ENCODE measurements at places on chromosomes 16 and 17.

DNA sequence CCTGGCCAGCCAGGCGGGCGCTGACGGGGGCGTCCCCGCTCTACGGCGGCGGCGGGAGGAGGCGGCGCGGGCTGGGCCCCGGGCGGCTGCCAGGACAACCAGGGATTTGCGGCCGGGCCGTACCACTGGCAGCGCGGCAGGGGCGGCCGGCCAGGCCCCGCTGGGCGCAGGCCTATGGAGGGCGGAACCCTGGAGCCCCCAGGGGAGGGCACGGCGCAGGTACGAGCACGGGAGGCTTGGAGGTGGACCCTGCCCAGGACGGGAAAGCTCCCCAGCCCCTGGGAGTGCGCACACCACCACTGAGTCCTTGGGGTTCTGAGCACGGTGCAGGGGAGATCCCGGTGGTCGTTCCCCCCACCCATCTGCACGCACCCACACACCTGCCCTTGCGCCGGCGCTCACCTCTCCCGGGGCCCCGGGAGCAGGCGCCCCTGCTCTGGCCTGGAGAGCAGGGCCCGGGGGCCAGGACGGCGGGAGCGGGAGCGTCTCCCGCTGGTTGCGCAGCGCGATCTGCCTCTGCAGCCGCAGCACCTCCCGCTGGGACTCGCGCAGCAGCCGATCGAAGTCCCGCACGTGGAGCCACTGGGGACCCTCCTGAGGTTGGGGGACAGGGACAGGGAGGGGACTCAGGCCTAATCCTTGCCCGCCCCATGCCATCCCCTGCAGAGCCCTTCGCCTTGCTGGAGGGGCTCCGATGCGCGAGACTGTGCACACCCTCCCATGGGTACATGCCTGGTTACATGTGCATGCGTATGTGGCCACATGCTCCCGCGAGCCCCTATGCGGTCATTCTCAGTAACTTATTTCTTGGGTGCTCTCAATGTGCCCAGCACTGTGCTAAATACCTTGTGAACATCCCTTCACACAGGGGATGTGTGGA is 3.9 kb downstream of the TSPOAP1 start:
- DNase-seq = no peak

GRCh38 chr16:85829171-85829719 is 29.8 kb downstream of the COX4I1 start:
- no peak for DNase-seq

DNA sequence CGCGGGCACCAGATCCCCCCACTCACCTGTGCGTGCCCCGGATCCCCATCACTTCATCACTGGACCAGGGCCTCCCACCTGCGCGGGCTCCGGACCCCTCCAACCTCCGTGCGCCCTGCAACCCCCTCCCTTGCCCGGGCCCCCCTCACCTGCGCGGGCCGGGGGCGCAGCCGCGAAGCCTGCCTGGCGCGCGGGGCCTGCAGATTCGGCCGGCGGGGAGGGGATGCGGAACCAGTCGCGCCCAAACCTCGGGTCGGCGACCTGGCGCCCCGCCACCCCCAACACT is 202 bp downstream of the CEP131 start:
- DNase-seq = no peak

GRCh38 chr17:27609611-27610303 is 21.2 kb upstream of the LGALS9 start:
- DNase-seq = no peak

DNA sequence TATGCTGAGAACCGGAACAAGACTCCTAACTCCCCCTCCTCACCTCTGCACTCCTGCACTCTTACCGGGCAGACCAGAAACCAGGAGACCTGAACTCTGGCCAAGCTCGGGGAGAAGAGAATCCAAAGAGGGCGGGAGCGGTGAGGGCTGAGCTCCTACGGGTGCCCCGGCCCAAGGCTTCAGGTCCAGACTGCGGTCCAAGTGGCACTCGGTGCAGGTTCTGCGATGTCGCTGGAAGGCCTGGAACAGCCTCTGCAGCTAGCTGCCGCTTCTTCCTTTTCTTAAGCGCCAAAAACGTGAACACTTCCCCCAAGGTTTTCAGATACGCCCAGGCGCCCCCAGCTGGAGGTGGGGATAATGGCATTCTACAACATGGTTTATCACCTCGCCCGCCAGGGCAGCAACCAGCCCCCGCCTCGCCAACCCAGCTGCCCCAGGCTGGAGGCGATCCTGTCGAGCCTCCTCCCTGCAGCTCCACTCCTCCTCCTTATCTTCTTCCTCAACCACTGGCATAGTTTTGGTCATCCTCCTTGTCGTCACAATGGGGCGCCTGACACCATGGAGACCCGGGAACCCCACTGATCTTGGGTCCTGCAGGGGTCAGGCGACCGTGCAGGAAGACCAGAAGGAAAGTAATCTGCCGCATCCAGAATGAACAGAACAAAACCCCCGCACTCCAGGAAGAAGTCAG is 1735.9 kb downstream of the TP53TG3F start:
- DNase-seq = no peak

DNA sequence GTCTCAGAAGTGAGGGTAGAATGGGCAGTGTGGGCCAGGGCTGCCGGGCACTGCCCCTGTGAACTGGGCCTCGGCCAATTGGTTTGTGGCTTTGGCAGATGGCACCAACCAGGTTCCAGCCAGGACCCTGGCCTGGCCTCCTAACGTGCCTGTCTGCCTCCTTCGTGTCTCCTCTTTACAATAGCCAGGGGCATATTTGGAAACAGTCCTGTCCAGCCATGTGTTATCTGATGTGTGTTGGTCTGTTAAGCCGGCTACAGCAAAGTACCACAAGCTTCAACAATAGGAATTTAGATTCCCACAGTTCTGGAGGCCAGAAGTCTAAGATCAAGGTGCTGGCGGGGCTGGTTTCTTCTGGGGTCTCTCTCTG is 14.6 kb downstream of the CRISPLD2 start:
- no peak for DNase-seq

DNA sequence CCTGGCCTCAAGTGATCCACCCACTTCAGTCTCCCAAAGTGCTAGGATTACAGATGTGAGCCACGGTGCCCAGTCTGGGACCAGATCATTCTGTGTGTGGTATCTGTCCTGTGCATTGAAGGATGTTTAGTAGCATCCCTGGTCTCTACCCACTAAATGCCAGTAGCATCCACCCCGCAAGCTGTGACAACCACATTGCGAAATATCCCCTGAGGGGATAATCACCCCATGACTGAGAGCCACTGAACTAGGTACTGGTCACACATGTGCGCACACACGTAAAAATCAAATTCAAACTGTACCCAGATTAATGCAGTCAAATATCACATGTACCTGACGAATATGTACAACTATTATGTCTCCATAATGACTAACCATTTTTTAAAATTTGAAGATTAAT is 35.8 kb downstream of the TEKT5 start:
- no peak for DNase-seq

DNA sequence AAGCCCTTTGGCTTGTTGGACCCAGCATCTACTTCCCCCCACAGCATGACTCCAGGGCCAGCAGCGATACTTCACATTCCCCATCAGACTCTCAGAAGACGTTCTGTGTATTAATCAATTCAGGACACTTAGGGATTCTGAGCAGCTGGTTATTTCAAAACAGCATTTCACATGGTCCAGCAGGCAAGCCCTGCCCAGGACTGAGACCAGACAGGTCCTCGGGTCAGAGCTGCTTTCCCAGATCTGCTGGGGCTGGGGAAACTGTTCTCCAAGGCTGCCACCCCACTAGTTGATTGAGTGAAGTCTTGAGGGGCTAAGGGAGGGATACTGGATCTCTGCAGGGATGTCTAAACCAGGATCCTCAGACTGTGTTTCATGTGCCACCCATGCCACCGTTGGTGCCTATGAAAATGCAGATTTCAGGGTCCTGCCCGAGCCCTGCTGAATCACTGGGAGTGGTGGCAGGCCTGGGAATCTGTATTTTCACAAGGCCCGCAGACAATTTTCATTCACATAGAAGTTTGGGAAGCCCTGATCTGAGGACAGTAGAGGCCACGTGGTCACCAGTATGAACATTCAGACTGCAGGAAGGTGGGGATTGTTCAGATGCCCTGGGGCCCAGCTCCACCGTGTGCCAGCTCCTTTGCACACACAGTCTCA is 40.6 kb upstream of the CDH5 start:
- no peak for DNase-seq

GRCh38 chr17:78644224-78644623 is 67.0 kb upstream of the DNAH17 start:
- DNase-seq = no peak

- DNase-seq = no peak
These were observed 47.8 kb downstream of the MGAT5B start for GRCh38 chr17:76915840-76916510.

- no peak for DNase-seq
These were observed 121.7 kb upstream of the SDK2 start for GRCh38 chr17:73765824-73766563.

DNA sequence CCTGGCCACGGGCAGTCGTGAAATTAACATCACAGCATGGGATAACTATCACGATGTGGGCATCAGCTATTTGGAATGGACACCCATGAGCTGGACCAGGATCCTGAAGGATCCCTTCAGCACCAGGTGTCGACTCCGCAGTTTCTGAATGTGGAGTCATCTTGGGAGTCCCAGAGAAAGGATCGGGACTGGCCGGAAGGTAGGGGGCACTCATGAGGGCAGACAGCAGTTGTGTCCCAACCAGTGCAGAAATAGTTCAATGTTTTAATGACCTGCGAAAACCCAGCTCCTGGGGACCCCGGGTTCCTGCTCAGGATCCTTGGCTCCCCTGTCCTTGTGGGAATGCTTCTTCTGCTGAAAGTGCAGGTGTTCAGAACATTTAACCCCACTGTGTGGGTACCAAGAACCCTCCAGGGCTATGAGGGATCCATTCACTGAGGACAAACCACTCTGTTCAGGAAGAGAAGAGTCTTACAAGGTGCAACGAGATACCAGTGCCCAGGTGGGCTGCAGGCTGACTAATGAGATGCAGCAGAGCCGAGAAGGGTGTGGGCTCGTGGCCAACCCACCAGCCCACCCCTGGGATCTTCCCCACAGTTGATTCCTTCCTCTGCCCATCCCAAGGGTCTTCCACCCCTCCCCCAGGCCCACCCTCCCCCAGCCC is 154.8 kb downstream of the SALL1 start:
- no peak for DNase-seq

DNA sequence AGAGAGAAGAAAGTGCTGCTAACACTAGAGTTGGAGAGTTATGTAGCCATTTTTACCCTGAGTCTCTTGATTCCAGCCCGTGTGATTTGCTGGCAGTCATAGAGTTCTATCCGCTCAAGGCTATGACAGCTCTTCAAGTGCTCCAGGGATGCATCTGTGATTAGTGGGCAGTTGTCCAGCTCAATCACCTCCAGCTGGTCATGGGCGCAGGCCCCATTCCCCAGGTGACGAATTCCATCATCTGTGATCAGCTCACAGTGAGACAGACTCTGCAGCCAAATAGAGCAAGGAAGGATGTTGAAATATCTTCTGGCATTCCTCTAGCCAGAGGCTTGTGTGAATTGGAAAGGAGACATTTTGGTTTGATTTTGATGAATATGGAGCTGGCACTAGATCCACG is 38.4 kb upstream of the STAC2 start:
- DNase-seq = no peak

- no peak for DNase-seq
These were observed 2.3 kb upstream of the MVD start for GRCh38 chr16:88665148-88665547.

DNA sequence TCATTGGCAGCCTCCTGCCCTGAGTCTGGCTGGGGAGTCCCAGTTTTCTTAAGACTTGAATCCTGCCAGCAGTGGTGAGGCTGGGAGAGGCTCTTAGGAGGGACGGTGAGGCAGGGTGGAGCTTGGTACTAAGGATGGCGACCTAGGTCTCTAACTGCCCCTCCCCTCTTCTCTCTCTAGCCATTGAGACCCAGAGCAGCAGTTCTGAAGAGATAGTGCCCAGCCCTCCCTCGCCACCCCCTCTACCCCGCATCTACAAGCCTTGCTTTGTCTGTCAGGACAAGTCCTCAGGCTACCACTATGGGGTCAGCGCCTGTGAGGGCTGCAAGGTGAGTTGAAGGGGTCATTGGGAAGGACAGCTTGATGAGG is 16.4 kb downstream of the GJD3 start:
- no peak for DNase-seq

DNA sequence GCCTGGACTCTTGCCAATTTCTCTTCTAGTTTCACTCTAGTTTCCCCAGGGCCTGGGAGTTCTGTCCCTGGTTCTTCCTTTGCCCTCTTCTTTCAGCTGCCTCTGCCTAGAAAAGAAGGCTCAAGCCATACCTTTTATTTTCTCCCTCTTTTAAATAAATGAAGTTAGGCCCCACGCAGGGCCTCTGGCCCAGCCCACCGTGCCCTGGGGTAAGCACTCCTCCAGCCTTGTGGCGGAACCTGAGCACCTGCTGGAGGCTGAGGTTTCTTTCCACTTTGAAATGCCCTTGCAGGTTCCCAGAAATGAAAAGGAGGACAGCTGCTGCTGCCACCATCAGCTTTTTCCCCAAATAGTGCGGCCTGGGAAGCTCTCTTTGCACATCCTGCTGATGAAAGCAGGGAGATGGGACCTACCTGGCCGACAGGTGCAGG is 139.4 kb downstream of the CCDC182 start:
- no peak for DNase-seq

- DNase-seq = peak; percentile 38
These were observed 108.4 kb downstream of the OR1D5 start for GRCh38 chr17:2954898-2955445.

DNA sequence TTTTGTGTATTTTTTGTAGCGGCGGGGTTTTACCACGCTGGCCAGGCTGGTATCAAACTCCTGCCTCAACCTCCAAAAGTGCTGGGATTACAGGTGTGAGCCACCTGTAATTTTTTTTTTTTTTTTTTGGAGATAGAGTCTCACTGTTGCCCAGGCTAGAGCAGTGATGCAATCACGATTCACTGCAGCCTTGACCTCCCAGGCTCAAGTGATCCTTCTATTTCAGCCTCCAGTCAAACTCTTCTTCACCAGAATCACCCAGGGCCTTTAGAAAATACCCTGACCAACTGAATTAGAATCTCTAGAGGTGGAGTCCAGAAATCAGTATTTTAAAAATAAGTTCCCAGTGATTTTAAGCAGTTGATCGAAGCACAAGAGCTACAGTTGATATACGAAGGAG is 12.5 kb downstream of the HSPB9 start:
- no peak for DNase-seq

DNA sequence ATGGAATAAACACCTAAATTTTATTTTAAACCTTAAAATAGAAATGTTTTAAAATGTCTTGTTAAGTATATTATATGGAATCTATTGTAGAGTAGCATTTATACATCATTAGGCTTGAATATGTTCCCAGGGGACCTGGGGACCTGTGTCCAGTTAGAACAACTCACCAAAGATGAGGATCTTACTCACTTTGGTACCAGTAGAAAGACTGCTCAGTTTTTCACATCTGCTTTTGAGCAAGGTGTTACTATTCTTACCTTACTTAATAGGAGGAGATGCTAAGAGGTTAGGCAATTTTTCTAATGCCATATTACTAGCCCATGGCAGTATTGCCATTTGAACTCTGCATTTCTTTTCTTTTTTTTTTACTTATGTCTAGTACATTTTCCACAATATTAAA is 14.7 kb downstream of the STXBP4 start:
- DNase-seq = no peak

- no peak for DNase-seq
These were observed 270.0 kb downstream of the SLC39A11 start for GRCh38 chr17:72822358-72823023.

Data from brain pericyte (primary cell).